ENCODE measurements at places on chromosomes 12 and 14. TPM values are rescaled to one million over a fixed set of nuclear protein-coding genes. Genes with fewer than 3 reads are reported as not detected.

GRCh38 chr12:22738945-22739344, 114.0 kb downstream of the ETNK1 start:
- no peak for ATAC-seq

GRCh38 chr12:27367078-27367477, 34.4 kb downstream of the BMAL2 start:
- ATAC-seq: no peak

DNA sequence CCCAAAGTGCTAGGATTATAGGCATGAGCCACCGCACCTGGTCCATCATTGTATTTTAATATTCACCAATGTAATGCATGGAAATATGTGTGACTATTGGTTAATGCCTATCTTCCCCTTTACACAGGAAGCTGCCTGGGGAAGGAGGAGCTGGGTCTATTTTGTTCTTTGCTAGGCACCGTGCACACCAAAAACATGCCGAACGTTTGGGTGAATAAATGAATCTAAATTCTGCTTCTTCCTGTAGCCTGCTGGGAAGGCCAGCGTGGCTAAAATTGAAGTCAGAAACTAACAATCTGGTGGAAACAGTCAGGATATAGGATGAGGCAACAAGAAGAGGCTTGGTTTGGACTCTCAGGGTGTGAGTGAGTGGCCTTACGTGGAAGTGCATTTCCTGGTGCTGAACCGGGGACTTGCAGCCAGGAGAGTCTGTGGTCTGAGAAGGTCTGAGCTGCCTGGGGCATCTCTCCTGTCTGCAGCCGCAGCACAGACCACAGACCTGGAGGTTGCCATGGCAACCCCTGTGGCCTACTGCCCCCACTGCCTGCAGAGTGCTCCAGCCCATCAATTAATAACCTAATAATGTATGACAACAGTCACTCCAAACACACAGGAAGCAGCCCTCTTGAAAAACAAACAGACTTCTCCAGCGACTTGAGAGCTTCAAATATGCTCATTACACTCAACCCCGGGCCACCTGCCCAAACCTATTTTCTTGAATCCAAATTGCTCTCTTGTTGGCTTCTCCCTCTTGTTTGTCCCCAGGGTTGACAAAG, 5.5 kb upstream of the GPR68 start:
- ATAC-seq: no peak

- no peak for ATAC-seq
These were observed 67.8 kb downstream of the FLRT2 start for GRCh38 chr14:85597701-85598100.

DNA sequence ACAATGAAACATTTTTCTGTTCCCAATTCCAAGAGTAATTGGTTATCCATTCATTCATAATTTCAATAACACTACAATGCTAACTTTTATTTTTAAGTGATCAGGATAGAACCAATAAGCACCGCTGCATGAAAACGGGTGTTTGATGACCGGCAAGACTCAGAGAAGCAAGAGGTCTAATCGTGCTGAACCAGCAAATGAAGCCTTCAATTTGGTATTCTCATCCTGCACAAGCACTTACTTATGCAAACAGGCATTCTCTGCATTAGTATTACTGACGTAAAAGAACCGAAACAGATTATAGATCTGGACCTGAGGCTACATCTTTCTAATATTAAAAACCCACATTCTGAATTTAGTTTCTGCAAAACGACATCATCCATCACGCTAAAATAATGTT, 67.7 kb downstream of the RBM19 start:
- ATAC-seq: no peak

GRCh38 chr12:20188930-20189653, 179.2 kb upstream of the PDE3A start:
- ATAC-seq: no peak

MYF5 gene
- total RNA-seq: not detected

PKP2 gene
- total RNA-seq: 0.62 TPM

LIN7A gene
- 6.6 TPM for total RNA-seq

SFSWAP gene
- 27.9 TPM for total RNA-seq

All from gastroesophageal sphincter (tissue), 4 donors.